ENCODE measurements at places on chromosomes 1 and 21.

DNA sequence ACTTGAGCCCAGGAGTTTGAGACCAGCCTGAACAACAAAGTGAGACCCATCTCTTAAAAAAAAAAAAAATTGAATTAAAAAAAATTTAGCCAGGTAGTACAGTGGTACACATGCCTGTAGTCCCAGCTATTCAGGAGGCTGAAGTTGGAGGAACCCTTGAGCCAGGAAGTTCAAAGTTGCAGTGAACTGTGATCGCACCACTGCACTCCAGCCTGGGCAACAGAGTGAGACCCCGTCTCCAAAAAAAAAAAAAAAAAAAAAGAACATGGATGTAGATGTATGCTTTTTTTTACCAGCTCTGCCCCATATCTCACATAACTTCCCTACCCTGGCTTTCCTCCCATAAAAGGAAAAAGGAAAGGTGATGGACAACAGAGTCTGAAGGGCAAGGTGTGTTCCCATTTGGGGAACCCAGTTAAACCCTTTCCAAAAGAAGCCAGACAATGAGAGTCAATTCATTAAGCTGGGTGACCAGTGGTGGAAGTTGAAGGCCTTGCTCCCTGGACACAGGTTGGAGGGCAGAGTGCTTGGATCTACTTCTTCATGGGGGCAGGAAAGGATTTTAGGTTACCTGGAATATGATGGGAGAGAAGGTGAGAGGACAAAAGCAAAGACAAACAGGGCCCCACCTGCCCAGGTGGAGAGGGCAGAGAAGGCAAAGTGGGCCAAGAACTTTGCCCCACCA is 2.9 kb downstream of the KRTCAP2 start:
- DNase-seq: no peak

GRCh38 chr1:67850611-67851075 is 17.4 kb upstream of the GNG12 start:
- DNase-seq: no peak

DNA sequence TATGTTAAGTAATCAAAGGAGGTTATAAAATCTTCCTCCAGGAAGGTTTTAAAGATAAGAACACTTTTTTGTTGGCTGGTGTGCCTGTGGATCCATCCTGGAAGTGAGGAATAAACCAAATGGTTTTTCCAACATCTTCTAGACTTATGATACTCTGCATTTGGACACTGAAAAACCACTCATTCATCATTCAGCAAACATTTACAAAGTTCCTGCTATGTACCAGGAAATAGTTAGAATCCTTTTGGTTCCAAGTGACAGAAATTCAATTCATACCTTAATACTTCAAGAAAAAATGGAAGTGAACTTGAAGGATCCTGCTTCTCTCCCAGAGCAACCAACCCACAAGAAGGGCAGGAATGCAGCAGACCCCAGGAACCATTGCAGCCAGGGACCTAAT is 39.6 kb upstream of the PIGC start:
- no peak for DNase-seq

- no peak for DNase-seq
Observed at GRCh38 chr21:46347791-46348381, 23.9 kb downstream of the PCNT start.

- no peak for DNase-seq
Observed at GRCh38 chr1:201675143-201675542, 136.2 kb downstream of the NAV1 start.

DNA sequence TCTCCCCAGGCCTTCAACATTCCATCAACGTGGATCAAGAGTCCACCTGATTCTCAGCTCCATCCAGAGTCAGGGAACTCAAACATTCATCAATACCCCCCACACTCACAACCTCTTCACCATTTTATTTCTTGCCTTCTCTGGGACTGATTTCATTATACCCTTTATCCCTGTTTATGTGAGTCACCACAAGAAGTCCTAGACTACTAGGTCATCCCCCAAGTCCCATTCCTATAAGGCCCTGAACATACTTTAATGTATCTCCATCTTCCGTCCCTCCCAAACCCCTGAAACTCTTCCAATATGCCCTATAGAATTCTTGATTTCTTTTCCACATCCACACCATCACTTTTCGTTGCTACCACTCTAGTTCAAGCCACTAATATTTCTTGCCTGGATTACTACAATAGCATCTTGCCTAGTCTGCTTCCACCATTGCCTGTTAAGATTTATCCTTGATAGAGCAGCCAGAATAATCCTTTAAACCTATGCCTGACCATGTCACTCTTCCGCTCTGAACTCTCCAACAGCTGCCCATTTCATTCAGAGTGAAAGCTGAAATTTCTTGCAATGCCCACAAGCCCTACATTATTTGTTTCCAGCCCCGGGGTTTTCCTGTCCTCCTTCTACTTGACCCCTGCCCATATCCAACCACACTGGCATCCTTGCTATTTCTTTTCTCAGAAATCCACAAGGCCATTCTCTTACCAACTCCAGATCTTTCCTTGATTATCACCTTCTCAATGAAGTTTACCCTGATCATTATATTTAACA is 9.4 kb upstream of the SAMD13 start:
- DNase-seq: no peak

DNA sequence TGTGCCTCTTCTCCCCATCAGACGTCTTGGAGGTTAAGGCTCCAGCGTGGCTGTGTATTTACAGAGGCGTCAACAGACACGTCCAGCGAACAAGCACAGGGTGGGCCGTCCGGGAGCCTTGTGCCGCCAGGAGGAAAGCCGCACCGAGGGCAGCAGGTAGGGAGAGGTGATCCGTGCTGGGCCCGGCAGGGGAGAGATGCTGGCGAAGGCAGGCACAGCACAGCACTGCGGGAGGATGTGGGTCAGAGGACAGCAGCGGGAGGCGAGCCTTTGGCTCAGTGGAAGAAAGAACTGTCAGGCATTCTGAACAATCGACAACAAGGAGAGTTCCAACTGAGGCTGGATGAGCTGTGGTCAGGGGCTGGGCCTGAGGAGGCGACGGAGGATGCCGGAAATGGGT is 144.1 kb upstream of the TNR start:
- DNase-seq: no peak

DNA sequence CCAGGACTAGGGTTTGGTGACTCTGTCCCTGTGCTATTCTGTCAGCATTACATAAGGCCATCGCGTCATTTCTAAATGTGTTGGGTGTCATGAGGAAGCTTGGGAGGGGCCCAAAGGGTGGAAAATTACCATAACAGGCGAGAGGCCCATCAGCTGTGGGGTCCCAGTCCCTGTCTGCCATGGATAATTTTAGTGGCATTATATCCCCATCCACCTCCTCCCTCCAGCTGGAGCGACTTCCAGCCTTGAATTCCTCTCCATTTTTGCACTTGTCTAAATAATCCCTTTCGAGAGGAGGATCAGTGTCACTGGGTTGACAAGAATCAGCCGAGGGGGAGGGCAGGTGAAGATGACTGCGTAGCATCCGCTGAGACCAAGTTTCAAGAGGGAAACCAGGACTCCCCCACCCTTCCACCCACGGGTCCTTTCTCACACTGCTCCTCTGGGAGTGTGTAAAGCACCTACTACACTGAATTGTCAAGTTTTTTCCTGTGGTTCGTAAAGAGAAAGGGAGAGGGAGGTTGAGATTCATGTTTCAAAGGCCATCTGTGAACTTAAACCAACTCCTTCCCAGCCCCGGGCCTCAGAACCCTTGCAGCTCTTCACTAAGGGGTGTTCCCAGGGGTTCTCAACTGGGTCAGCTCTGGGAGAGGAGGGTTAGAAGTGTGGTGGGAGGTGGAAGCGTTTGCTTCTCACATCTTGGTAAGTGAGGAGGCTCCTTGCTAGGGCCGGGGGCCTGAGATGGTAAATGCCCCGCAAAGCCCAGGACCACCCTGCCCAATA is 29.2 kb downstream of the VASH2 start:
- no peak for DNase-seq

DNA sequence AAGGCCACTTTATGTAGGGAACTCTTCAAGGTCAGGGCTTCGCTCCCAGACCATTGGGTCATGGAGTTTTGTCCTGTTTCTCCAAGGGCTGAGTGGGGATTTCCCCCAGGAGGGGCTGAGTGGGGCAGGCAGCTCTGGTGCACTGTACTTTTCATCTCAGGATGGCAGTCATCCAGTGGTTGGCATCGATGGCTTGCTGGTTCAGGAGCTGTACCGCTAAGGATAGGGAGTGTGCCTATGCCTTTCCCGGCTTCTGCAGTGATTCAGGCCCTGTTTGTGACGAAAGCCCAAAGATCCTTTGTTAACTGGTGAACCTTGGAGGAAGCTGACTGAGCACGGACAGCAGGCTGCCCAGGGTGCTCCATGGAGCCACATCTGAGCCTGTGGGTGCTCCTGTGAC is 100.1 kb upstream of the GADD45A start:
- DNase-seq: no peak

DNA sequence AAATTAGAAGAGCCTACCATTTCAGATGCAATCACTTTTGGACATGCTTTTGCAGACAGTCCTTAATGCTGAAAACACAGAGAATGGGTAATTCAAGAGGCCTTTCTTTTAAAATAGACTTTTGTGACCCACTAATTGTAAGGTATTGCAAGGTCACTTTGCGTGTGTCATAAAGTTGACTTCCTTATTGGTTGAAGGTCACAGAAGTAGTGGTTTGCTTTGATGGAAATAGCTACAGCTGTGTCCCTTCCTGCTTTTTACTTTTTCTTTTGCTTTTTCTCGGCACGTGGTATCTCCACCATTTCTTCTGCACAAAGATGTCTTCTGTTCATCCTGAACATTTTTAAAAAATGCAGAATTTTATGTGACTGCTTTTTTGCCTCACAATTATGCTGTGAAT is 146.8 kb downstream of the DYRK1A start:
- DNase-seq: no peak

DNA sequence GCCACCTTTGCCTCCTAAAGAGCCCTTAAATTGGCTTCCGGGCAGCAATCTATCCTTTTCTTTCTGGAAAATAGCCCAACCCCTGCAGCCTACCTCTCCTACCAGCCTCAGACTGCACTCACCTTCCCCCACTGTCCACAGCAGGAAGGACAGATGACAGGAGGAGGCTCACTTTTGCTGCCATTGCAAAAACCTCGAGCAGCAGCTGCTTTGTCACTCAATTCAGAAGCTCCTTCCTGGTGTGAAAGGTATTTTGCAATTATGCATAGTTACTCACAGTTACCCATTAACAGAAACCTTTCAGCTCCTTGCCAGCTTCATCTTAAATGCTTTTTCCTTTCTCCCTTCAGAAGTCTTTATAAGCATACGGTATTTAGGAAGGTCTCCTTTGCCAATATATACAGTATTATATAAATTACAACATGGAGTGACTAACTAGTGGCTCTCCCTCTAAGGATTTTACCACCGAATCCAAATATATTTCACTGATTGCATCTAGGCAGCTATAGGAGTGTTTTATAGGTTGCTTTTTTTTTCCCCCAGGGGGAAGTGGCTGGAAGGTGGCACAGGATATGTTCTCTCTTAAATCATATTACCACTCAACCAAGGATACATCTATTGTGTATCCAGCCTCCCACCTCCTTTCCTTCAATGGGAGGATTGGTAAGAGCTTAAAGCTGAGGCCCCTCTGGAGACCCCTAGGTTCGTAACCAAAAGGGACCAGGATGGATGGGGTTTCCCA is 142.1 kb upstream of the IPO9 start:
- no peak for DNase-seq

DNA sequence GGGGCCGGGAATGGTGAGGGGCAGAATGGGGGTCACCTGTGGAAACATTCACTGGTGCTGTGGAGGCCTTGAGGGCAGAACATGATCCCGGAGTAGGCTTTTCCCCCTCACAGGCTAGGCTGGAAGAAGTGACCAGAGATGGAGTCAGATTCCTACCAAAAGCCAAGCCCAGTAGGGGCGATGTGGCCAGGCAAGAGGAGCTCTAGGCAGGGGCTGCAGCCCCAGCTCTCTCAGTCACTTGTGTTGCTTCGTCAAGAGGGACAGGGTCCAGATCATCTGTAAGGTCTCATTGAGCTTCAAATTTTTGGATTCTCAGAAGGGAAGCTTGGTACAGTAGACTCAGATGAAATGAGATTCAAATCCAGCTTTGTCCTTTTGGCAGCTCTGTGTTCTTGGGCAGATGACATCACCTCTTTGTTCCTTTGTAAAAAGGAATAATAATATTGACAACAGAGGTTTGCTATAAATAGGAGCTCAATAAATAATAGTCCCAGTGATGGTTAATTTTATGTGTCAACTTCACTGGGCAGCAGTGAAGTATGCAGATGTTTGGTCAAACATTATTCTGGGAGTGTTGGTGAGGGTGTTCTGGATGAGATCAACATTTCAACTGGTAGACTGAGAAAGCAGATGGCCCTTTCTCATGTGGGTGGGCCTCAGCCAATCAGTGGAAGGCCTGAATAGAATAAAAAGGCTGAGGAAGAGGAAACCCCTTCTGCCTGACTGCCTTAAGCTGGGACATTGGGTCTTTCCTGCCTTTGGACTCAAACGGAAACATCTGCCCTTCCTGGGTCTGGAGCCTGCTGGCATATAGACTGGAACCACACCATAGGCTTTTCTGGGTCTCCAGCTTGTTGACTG is 324.7 kb upstream of the USP24 start:
- DNase-seq: no peak

- DNase-seq: no peak
Observed at GRCh38 chr1:70436622-70437251, 25.7 kb downstream of the CTH start.

- DNase-seq: no peak
Observed at GRCh38 chr1:79422726-79423125, 416.2 kb upstream of the ADGRL4 start.

All from GM12892 (cell line).